ENCODE measurements at places on chromosomes 3 and 15.

GRCh38 chr3:40086890-40087883, 222.3 kb upstream of the EIF1B start:
- DNase-seq: peak; percentile 43

- DNase-seq: no peak
Observed at GRCh38 chr3:161927131-161927530, 430.5 kb downstream of the OTOL1 start.

DNA sequence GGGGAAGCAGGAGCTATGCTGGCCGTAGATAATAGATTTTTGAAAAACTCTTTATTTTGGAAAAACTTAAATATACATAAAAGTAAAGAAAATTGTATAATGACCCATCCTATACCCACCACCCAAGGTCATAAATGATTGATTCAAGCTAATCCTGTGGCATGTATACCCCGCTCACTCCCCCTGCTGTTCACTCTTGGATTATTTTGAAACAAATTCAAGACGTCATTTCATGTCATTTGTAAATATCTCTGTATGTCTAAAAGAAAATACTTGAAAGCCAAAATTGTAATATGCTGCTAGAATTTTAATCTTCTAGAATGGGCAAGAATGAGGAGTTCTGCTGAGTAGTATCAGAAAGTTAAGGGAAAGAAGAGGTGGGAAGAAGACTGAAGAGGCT, 241.7 kb downstream of the FEZF2 start:
- DNase-seq: peak; percentile 14

- no peak for DNase-seq
Observed at GRCh38 chr15:43238671-43239131, 17.9 kb upstream of the EPB42 start.

DNA sequence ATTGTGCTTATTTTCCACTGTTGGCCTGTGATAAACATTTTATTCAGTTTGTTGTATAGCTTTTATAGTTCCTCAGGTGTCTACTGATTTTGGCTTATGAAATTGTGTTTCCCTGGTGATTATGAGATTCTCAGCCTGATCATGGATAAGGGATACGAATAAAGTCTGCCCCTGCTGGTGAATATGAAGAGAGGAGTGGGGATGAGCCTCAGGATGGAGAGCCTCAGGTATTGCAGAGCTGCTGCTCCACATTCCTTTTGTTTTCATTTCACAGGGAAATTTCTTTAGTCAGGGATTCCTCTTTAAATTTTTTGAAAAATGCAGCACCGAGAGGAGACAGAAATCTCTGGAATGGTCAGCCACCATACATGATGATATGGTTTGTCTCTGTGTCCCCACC, 14.7 kb upstream of the RAB6B start:
- no peak for DNase-seq

DNA sequence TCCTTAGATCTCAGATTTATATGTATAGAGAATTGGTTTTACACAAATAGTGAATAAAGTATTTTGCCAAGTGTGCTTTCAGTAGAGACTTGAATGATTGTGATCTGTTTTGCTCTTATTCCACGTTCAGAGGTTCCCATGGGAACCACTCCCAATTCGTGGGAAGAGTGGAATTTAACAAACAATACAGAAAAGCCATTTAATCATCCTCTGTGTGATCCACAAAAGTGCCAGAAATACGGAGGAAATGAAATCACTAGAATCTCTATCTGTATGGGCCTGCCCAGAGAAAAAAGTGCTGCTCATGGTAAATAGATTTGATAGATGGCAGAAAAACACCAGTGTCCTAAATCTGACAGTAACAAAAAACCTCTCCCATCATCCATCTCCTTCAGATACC, 56.0 kb downstream of the CNTN4 start:
- DNase-seq: no peak

DNA sequence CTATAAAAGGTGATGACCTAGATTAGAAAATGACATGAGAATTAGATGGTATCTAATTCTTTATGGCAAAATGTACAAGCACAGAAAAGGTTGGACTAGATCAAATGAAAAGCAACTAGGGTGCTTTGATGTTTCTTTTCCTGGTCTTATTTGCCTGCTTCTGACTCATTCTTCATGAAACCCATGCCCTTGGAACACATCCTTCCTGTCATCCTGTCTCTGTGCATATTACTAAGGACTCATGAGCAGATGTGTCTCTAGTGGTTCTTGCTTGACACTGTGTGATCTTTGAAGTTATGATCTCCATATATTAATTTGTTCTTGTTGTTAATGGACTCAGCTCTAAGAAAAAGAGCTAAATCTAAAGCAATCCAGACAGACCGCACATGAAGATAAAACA, 314.0 kb downstream of the ERC2 start:
- DNase-seq: no peak

DNA sequence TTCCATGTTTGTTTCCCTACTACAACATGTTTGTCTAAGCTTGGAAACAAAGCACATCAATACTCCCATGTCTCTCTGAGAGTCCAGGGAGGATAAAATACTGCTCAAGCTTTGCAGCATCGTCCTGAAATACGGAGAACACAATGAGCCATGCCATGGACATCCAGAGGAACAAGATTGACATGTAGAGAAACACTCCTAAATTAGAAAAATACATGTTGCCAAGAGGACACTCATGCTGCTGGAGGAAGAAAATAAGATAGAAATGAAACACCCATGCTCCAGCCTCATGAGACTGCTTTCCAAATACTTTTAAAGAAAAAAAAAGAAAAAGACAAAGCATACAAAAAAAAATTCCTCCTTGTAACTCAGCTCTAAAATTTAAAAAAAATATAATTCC, 387.0 kb downstream of the ERC2 start:
- no peak for DNase-seq

GRCh38 chr3:100317912-100318311, 16.6 kb upstream of the NIT2 start:
- DNase-seq: no peak

DNA sequence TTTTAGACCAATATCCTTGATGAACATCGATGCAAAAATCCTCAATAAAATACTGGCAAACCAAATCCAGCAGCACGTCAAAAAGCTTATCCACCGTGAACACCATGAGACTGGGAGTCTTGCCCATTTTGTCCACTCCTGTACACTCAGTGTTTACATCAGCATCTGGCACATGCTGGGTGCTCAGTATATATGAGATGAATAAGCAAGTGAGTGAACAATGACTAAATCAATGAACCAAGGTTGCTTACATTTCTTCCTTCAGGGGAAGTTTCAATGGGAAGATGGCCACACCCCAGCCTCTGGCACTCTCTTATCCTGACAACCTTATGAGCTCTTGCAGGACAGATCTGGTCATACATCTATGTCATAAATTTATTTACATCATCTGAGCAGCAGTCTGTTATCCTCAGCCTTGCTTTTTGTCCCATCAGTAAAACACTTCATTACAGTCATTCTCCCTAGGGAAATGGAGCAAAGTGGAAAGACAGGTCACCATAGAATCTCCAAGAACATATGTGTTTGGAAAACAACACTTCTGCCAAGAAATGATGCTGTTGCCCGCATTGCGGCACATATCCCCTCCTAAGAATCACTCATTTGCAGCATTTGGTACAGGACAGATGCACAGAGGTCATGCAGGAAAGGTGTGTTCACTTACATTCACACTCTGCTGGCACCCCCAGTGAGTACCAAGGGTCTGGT, 171.8 kb upstream of the EIF1B start:
- DNase-seq: no peak

DNA sequence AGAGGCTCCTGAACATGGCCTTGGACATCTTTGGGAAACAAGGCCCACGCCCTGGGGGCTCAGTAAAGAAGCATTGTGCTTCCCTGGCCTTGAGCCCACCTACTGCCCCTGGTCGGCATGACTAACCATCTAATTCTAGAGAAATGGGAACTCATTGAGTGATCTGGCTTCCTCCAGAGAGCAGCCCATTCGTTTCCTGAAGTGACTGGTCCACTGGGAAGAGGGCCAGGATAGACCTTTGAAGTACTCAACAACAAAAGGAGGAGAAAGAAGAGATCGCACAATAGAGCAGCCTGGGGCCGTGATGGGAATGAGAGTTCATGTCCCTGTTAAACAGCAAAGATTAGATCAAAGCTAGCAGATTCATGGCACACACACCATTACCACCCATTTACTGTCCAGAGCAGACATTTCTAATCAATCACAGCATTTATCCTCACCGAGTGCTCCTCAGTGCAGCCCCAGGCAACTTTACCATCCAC, 514.4 kb upstream of the PROK2 start:
- no peak for DNase-seq

GRCh38 chr3:120471643-120472042, 20.9 kb upstream of the FSTL1 start:
- no peak for DNase-seq

- DNase-seq: no peak
Observed at GRCh38 chr3:86451749-86452148, 539.2 kb downstream of the VGLL3 start.

GRCh38 chr3:67657192-67657591, 2.8 kb upstream of the SUCLG2 start:
- DNase-seq: no peak

- DNase-seq: no peak
Observed at GRCh38 chr3:149765762-149766334, 13.6 kb upstream of the COMMD2 start.

DNA sequence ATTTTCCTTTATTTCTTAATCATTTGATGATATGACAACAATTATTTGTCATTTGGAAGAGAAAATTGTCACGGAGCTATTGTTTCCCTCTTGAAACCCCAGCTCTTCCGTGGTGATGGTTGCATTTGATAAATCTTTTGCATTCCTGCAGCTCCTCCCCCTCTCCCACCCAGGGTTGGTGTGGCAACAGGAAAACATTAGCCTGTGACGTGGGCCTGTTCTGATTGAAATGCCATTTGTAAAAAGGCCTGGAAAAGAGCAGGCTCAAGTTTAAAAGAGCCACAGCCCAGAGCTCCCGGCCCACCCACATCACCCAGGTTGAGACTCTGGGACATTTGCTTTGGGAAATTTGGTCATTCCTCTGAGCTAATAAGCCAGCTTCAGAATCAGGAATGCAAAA, 282.5 kb downstream of the RPLP1 start:
- no peak for DNase-seq

DNA sequence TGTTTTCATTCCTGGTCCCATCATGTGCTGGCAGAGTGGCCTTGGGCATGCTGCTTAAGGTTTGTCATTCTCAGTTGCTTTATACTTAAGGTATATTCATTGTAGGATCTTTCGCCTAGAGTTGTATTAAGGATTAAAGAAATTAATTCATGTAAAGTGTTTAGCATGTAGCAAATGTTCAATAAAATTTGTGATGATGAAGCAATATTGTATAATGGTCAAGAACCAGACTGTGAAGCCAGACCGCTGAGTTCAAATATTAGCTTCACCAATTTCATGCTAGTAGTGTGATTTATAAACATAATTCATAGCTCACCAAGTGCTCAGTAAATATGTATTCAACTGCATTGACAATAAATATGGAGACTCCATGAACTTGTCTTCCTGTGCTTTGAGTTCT, 178.5 kb downstream of the BBX start:
- DNase-seq: no peak

DNA sequence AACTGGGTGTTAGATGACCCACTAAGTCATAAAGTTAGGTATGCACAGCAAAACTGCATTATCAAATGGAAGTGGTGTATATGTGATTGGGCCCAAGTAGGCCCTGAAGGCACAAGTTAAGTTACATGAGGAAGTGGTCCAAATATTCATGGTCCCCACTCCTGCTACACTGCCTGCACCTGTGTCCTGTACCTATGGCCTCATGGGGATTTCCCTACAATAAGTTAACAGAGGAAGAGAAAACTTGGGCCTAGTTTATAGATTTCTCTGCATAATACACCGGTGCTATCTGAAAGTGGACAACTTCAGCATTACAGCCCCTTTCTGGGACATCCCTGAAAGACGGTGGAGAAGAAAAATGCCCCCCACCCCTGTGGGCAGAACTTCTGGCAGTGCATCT, 41.5 kb downstream of the STRIT1 start:
- no peak for DNase-seq

DNA sequence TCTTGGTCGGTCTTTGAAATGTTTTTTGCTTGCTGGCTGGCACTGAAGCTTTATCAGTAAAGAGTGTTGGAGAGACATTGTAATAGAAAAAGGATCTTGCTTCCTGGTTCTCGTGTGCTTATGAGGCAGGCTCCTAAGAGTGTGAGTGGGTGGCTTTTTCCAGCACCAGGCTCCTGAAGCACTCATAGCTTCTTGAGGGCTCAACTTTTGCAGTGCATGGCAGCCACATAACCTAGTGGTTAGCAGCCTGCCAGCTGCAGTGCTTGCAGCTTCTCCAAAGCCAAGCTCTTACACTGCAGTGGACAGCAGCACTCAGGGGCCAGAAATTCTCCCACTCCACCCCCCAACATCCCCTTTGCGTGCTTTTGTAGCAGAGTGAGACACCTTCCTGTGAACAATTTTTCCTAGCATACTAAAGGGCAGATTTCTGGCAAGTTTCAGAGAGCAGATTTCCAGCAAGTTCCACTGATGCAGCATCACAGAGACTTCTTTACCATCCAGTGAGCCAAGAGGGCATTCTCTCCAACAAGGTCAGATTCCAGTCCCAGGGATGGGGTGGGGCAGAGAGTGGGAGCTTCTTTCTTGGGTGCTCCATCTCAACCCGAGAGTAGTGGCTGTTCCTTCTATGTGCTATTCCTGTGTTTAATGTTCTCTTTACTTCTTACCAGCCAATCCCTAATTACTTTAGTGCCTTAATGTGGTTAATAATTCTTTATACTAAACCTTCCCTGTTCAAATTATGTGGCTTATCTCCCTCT, 15.8 kb upstream of the ARHGEF26 start:
- DNase-seq: no peak

- no peak for DNase-seq
Observed at GRCh38 chr15:59140422-59141226, 35.7 kb downstream of the CCNB2 start.

- DNase-seq: no peak
Observed at GRCh38 chr15:62138124-62138523, 27.0 kb downstream of the C2CD4B start.

DNA sequence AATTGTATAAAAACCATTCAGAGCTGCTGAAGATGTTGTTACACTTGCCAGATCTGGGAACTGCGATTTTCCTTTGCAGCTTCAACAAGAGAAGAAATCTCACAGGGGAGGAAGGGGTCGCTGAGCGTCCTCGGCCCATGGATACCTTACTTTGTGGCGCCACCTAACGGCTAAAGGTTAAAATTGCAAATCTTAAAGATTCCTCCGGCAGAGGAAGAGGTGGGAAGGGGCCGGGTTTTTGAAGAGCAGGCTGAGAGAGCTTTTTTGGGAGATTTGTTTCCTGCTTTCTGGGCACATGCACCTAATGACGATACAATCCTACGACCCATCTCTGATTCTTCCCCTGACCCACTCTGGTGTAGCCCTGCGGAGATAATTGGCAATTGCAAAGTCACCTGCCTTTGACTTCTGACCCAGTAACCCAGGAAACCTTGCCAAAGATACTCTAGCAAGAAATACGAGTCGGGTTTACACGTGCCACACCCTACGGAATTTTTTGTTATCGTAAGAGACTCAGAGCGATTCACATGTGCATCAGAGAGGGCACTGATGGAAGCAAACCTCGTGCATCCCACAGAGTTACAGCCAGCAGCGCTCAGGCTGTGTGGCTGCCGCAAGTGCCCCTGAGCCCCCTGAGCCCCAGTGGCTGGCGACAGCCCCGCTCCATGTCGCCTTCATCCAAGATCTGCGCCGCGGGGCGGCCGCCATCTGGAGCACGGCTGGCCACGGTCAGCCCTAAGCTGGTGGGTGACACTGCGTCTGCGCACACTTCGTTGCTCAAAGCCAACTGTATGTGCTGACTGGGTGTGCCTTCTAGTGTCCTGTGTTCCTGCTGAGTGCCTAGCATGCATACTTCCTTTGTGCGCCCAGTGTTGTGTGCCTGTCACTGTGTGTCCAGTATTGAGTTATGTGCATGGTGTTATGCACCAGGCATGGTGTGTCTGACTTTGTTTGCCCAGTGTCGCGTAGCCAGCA, 55.2 kb upstream of the CHRNA7 start:
- peak; percentile 17 for DNase-seq
